T follicular helper cell (primary cell): ENCODE measurements at places on chromosomes 3 and 15.

- DNase-seq, result no peak
Observed at GRCh38 chr3:159626598-159626997, 362.0 kb upstream of the IL12A start.

GRCh38 chr15:64157599-64158125 is 5.2 kb downstream of the PPIB start:
- DNase-seq, result no peak

DNA sequence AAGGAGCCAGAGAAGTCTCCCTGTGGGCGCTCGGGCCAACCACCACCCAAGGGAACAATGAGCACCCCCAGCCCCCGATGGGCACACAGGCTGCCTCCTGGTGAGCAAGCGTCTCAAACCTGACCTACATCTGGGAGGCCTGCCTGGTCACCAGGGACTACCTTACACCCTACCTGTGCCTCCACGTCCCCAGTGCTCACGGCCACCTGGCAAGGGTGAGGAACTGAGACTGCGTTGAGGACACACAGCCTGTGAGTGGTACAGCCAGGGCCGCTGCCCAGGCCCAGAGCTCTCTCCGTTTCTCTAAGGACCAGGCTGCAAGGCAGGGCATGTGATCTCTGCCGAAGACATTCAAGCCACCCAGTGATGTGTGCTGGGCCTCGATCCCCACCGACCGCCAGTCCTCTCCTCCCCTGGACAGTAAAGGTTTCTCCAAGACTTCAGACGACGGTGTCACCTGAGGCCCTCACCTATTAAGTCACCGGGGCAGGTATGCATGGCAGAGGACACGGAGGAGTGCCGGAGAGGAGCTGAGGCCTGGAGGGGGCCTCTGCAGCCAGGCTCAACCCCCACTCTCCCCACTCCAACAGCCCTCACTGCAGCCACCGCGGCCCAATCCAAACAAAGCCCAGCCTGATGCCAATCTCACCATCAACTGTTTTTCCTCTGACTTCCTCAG is 2.8 kb downstream of the GOLGA8A start:
- no peak for DNase-seq

GRCh38 chr3:167813169-167814123 is 77.9 kb downstream of the SERPINI1 start:
- DNase-seq, result no peak

DNA sequence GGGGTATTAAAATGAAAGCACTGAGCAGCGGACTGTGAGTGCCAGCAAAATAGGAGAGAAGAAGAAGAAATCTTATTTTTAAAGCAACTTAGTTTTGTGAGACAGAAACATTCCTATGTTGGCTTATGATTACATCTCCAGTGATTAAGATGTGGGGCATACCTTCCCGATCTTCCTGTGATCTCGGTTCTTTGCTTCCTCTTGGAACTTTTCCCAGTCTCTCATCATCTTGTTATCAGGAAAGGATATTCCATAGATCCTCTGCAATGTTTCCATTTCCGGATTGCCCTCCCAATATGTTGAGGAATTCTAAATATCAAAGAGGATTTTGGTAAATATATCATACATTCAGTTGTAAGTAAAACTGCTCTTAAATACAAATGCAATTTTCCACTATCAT is 22.2 kb downstream of the TARS3 start:
- DNase-seq, result no peak

DNA sequence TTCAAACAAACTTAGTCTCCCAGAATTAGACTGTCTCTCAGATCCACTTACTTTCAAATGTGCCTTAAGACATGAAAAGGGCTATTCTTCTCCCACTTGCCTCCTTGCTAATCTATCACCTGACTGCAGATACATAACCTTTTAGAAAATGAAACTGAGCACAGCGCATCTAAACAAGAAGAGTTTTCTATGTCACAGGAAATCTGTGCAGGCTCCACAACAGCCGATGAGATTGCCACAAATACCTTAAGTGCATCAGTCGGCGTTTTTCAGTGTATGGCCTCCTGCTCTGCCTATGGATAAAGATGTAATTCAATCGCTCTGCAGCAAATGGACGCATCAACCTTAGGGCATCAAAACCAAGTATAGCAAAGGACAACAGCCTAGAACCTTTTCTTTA is 544.2 kb downstream of the FOXP1 start:
- DNase-seq, result no peak

- DNase-seq, result no peak
Observed at GRCh38 chr3:35635407-35635806, 3.9 kb upstream of the ARPP21 start.

- no peak for DNase-seq
Observed at GRCh38 chr3:144921710-144922109, 950.1 kb downstream of the DIPK2A start.

- no peak for DNase-seq
Observed at GRCh38 chr3:157145606-157146322, 14.2 kb downstream of the CCNL1 start.

DNA sequence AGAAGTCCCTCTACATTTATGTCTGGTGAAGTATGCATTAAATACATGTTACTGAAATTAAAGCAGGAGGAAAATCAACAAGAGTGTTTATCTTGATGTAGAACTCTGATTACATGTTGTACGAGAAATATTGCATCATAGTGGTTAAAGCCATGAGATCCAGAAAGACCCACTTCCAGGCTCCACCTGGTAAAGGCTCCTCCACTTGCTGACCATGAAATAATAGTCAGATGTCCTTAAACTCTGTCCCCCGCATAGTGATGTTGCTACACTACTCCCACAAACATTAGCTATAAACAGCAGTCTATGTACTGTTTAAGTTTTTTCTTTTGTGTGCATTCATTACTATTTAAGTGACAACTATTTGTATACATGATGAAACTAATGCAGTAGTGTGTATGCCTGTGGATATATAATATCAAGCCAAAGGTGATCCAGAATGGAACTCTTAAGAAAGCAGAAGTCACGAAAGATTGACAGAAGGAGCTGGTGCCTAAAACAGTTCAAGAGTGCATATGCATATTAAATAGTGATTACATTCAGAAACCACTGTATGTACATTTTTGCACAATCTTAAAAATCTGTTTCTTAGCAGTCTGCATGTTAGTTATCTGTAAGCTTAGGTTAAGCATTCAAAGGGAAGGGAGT is 264.4 kb upstream of the KCNMB2 start:
- no peak for DNase-seq

DNA sequence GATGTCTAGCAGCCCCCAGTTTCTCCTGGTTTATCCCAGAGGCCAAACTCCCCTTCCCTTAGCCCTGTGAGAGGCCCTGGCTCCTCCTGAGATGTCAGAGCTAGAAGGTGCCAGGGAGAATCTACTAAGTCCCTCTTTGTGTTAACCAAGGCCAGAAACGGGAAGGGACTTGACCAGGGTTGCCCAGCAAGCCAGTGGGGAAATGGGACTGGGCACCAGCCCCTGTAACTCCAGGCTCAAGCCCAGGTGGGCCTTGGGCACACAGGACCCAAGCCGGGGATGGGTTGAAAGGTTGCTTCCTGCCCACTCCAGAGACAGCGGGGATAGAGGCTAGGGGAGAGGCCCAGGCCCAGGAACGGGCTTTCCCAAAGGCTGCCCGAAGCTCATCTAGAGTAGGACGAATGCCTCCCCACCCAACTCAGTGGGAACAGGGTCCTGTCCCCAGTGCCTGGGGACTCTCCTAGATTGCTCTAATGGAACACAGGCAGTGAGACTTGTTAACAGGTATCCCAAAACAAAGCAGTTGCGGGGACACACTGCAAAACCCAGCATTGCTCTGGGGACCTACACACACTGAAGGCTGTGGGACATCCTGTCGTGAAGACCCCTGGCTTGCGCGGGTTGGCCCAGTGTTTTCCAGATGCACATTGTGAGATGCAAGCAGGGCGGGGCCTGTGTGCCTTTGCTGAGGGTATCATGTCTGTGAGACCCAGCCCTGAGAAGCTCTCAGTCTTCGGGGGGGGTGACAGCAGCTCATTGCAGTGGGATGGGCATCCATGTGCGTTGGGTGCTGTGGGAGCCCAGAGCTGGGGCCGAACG is 12.9 kb upstream of the TXNRD3 start:
- DNase-seq, result no peak

DNA sequence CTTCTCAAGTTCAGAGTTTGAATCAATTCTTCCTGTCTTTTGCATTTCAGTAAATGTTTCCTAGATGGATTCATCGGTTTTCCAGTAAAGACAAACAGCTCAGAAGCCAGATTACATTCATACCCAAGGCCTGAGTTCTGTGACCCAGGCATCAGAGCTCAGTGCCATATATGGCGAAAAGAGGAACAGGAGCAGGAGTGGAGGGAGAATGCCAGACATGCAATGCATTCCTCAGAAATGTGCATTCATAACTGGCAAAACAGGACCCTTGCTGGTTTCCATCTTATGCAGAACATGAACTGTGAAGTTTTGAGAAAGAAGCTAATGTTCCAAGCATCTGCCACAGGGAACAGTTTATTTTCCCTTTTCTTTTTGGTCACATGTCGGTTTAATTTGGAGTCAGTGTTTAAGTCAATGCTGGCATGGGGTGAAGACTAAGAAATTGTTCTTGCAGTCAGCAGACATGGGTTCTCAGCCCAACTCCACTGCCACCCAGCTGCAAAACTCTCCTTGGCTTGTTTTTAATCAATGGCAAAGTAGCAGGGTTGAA is 116.5 kb downstream of the LPP start:
- no peak for DNase-seq

DNA sequence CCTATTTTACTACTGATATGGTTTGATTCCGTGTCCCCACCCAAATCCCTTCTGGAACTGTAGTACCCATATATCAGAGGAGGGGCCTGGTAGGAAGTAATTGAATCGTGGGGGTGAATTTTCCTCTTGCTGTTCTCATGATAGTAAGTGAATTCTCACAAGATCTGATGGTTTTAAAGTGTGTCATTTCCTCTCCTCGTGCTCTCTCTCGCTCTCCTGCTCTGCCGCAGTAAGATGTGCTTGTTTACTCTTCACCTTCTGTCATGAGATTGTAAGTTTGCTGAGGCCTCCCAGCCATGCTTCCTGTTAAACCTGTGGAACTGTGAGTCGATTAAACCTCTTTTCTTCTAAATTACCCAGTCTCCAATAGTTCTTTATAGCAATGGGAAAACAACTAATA is 81.2 kb upstream of the ZBTB20 start:
- DNase-seq, result no peak

GRCh38 chr15:60548101-60548500 is 69.2 kb upstream of the ICE2 start:
- DNase-seq, result no peak

DNA sequence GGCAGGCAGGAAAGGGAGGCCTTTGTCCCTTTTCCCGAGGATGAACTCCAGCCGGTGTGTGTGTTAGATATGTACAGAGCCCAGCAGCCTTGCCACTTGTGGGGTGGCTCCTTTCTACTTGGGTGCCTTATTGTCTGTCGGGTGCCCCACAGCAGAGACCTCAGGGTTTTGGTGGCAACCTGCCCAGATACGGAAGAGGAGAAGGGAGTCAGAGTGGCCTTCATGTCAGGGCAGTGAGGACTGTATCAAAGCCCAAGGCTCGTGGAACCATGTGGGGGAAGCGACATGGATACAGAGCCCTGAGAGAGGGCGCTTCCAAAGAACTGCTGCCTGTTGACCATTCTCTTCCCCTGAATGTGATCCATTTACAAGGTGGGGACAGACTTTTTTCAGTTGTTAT is 166.2 kb downstream of the SLCO3A1 start:
- no peak for DNase-seq

- DNase-seq, result no peak
Observed at GRCh38 chr3:100090669-100091005, 23.7 kb downstream of the FILIP1L start.

DNA sequence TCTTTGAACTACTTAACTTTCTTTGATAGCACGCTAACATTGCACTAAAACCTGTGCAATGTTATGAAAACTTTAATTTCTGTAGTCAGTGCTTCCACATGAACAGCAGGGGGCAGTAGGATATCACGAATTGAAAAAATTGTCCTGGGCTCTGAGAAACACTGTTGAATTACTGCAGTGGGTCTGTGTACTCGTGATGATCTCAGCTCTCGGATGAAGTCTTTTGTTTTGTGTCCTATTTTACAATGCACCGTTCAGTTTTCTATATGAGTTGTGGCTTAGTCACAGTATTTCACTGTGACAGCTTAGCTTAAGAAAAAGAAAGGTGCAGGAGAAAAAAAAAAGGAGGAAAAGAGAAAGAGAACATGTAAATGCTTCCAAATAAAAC is 141.3 kb upstream of the CCDC54 start:
- peak; percentile 25 for DNase-seq

- DNase-seq, result no peak
Observed at GRCh38 chr15:50110285-50110684, 8.7 kb downstream of the ATP8B4 start.

- no peak for DNase-seq
Observed at GRCh38 chr15:77413699-77414349, 6.1 kb downstream of the PEAK1 start.

- DNase-seq, result no peak
Observed at GRCh38 chr3:141457624-141458236, 29.1 kb upstream of the RASA2 start.

DNA sequence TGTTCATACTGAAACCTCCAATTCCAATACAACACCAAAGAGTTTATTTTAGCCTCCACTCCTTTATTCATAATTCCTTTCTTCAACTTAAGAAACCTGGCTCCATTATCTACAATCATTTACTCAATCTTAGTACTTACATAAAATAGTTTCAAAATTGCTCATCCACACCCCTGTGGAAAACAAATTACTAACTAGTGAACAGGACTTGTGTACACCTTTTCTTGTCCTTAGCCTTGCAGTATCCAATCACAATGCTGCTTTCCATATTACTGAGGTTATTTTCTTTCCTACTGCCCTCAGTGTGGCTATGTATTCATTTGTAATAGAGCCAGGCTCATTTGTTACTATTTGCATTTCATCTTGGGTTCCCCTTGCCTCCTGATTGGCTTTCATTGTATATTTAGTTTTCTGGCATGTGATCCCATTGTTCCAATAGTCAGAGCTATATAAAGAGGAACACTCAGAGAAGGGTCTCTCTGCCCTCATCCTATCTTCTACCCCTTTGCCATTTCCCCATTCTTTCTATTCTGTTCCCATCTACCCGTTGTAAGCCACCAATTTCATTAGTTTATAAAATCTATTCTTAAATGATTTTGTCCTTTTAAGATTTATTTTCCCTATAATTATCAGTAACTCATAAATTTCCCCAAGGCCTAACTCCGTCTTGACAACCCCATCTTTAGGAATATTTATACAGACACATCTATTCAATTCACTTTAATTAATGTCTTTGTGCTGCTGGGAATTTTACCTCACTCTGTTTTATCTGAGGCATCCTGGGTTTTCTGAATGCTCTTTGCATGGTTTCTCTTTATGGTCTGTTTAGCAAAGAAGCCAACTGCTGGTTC is 67.9 kb upstream of the RBP1 start:
- no peak for DNase-seq

DNA sequence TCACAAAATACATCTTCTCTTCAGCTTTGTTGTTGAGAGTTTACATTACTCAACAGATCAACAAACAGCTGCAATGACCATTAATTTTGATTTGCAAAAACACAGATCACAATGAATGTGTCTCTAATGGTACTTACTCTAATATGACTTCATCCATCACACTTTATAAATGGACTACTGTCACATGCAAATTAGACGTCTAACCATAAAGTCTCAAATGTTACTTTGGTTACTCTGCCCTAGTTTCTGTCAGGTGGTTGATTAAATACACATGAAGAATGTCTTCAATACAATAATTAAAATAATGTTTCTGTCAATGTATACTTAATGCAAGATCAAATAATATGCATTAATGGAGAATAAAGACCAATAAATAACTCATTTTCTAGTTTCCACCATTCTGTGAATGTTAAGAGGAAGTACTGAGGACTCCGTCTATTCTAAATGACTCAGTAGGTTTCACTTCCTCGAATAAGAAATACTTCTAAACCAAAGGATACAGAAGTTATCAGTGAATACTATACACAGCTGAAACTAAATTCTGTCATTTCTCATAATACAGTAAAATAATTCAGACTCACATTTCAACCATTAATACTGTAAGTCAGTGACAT is 145.8 kb downstream of the CBLB start:
- no peak for DNase-seq
